ENCODE measurements at places on chromosomes 2 and 18. TPM values are rescaled to one million over a fixed set of nuclear protein-coding genes. Genes with fewer than 3 reads are reported as not detected.

- H3K4me1 ChIP-seq, result peaks cover 31% of the 10 kb centered on the region
- H3K27ac ChIP-seq, result peak overlapping the region; percentile 88
- no peaks in the 10 kb centered on the region for H3K27me3 ChIP-seq
- H3K4me3 ChIP-seq, result no peak overlapping the region
- peak; percentile 52 for DNase-seq
Measured at GRCh38 chr2:64273524-64274398, 129.5 kb upstream of the PELI1 start.

GRCh38 chr18:46711444-46711863, 45.4 kb downstream of the ST8SIA5 start:
- no peaks in the 10 kb centered on the region for H3K4me1 ChIP-seq
- H3K4me3 ChIP-seq, result no peak overlapping the region
- H3K27ac ChIP-seq, result no peak overlapping the region
- H3K27me3 ChIP-seq, result no peaks in the 10 kb centered on the region

DNA sequence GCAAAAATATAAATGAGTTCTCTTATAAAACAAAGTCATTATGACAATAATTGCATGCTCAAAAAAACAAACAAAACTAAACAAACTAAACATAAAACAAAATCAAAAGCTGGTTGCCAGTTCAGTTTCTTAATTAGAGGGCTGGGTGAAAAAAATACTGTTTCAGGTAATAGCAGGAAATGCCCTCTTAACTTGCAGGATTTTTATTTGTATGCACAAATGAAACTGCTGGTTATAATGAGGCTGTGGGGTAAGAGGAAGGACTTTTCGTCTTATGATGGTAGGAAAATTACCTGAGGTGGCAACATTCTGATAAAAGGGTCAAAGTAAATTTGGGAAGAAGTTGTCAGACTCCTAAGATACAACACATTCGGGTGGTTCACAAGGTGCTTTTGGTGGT, 21.5 kb upstream of the CDKL4 start:
- no peak for DNase-seq
- H3K27me3 ChIP-seq, result no peaks in the 10 kb centered on the region
- H3K4me1 ChIP-seq, result no peaks in the 10 kb centered on the region
- peaks cover 9% of the 10 kb centered on the region for H3K36me3 ChIP-seq
- no peak overlapping the region for H3K4me3 ChIP-seq

DNA sequence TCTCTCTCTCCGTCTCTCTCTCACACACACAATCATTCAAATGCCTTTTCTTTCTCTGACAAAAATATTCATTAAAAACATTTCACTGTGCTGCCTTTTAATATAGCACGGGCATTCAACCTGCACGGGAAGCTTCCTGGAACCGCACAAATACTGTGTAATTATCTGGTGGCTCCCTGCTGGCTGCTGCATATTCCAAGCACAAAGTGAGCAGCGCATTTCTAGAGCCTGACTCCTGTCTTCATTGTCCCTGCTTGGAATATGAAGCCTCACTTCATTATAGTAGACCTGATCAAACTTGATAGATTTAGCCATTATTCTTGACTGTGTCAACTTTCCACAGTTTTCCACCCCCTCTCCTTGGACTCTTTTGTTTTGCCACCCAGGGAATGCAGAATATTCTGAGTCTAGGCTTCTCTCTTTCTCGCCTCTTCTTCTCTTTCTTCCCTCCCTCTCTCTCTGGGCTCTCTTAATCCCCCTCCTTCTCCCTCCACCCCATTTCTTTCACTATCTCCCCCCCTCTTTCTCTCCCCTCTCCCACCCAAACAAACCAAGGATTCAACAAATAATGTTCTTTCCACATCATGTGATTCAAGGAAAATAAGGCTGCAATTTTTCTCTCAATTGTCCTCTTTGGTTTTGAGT, 672.1 kb upstream of the FANCL start:
- H3K27ac ChIP-seq, result no peak overlapping the region
- no peaks in the 10 kb centered on the region for H3K36me3 ChIP-seq
- H3K4me3 ChIP-seq, result no peak overlapping the region
- no peaks in the 10 kb centered on the region for H3K4me1 ChIP-seq
- no peaks in the 10 kb centered on the region for H3K27me3 ChIP-seq

DNA sequence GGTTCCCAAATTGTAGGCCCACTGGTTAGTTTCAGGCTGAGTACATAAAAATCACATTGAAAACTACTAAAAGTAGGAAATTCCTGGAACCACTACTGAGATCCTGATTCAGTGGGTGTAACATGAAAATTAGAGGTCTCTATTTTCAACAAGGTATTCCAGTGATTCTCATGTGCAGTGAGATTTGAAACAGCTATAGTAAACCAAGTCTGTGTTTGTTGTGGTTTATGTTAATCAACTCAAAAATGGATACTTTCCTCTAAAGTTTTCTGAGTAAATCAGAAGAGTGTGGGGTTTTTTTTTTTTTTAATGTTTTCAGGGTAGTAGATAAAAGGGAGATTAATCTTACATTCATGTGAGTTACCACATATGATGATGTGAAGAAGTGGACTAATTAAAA, 42.4 kb upstream of the LIMS1 start:
- no peaks in the 10 kb centered on the region for H3K27me3 ChIP-seq
- DNase-seq, result no peak
- H3K4me1 ChIP-seq, result no peaks in the 10 kb centered on the region
- peaks cover 88% of the 10 kb centered on the region for H3K36me3 ChIP-seq
- H3K27ac ChIP-seq, result no peak overlapping the region

DNA sequence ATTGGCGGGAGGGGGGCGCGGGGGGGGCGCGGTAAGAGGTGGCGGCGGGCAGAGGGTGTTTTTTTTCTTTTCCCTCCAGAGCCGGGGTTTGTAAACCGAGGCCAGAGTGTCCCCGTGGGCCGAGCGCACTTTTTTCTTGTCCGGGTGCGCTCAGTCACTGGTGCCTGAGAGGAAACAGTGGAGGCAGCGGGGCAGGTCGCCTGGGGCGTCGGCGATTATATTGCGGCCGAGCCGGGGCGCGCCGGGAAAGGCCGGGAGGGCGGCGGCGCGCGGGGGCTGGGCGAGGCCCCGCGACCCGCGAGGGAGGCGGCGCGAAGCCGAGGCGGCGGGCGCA, 275 bp downstream of the HOXD8 start:
- no peak overlapping the region for H3K27ac ChIP-seq
- H3K27me3 ChIP-seq, result peaks cover 62% of the 10 kb centered on the region
- peaks cover 33% of the 10 kb centered on the region for H3K4me1 ChIP-seq
- no peak overlapping the region for H3K4me3 ChIP-seq
- no peaks in the 10 kb centered on the region for H3K36me3 ChIP-seq
- no peak for DNase-seq

- peaks cover 29% of the 10 kb centered on the region for H3K4me1 ChIP-seq
- H3K27ac ChIP-seq, result no peak overlapping the region
- H3K27me3 ChIP-seq, result no peaks in the 10 kb centered on the region
- no peak for DNase-seq
- H3K36me3 ChIP-seq, result peaks cover 2% of the 10 kb centered on the region
Measured at GRCh38 chr2:241620419-241620769, 16.6 kb downstream of the THAP4 start.

DNA sequence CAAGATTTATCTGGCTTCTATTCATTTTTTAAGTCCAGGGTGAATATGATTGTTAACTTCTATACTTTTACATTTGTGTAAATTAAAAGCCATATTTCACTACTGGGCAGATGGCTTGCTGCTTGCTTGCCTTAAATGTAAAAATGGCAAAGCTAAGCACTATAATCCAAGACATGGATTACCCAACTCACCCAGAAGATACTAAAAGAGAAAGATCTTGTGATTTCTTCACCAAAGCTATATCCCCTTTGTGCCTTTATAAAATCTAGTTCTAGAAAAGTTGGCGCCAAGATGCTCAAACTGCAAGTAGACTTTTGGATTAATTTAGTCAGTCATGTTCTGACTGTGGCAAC, 48.7 kb upstream of the PKDCC start:
- H3K36me3 ChIP-seq, result no peaks in the 10 kb centered on the region
- no peak for DNase-seq
- H3K27ac ChIP-seq, result peak overlapping the region; percentile 38
- H3K27me3 ChIP-seq, result no peaks in the 10 kb centered on the region

DNA sequence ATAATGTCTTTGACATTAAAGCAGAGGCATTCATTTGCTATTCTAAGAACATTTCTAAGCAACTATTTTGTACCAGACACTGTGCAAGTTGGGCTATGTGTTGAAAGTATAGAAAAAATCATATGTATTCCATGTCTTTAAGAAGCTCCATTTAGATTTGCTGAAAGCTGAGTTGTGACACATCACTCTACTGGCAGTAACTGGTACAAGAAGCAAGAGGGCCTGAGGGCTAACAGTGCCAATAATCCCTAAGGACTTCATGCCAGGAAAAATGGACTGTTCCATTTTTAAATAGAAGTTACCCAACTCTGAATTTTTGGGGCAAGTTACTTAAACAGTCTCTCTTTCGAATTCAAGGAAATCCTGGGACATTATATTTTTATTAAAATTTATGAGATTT, 178.7 kb downstream of the SRBD1 start:
- H3K27me3 ChIP-seq, result no peaks in the 10 kb centered on the region
- H3K36me3 ChIP-seq, result no peaks in the 10 kb centered on the region
- DNase-seq, result no peak
- no peak overlapping the region for H3K4me3 ChIP-seq
- no peak overlapping the region for H3K27ac ChIP-seq

DNA sequence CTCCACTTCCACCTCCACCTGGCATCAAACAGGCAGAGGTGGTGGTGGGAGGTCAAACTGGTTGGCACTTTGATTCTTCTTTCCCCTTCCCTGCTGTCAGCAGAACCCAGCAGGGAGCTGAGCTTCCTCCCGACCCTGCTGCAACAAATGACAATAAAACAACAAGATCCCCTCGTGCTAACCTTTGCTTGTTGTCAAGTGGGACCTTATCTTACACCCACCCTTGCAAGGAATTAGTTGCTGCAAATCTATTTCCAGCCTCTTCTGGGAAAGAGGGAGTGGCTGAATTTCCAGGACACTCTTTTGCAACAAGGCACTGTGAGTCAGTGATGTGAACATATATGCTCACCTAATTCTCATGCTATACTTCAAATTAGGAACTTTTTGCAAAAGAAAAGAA, 655.1 kb downstream of the DSC3 start:
- no peak overlapping the region for H3K4me3 ChIP-seq
- no peak overlapping the region for H3K27ac ChIP-seq
- no peaks in the 10 kb centered on the region for H3K27me3 ChIP-seq
- no peaks in the 10 kb centered on the region for H3K36me3 ChIP-seq
- no peak for DNase-seq

GRCh38 chr2:160583146-160583535, 89.5 kb upstream of the RBMS1 start:
- peaks cover 19% of the 10 kb centered on the region for H3K4me1 ChIP-seq
- no peaks in the 10 kb centered on the region for H3K36me3 ChIP-seq
- DNase-seq, result no peak
- H3K27me3 ChIP-seq, result no peaks in the 10 kb centered on the region

- DNase-seq, result no peak
- H3K4me1 ChIP-seq, result no peaks in the 10 kb centered on the region
- no peaks in the 10 kb centered on the region for H3K27me3 ChIP-seq
- H3K36me3 ChIP-seq, result no peaks in the 10 kb centered on the region
- no peak overlapping the region for H3K27ac ChIP-seq
Measured at GRCh38 chr18:22447792-22448191, 30.1 kb upstream of the CTAGE1 start.

DNA sequence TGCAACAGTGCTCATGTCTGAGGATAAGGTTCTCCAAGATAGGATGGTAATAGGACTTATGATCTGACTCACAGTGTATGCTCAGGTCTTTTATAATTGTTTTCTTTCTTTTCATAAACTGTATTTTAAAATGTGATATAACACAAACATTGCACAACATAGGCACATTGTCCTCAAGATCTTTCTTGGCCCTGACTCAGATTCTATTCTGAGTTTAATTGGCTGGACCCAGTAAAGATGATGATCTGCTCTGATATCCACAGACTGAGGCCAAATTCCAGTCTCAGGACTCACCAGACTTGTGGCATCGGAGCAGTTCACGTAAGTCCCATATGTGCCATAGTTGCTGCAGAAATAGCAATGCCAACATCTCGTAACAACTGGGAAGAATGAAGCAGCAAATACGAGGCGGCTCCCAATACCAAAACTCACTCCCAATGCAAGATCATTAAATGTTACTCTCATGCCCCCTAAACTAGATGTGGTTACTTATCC, 448.9 kb upstream of the SLC14A2 start:
- no peak overlapping the region for H3K4me3 ChIP-seq
- H3K4me1 ChIP-seq, result no peaks in the 10 kb centered on the region
- no peak for DNase-seq

GRCh38 chr18:68498185-68498584, 216.7 kb downstream of the TMX3 start:
- H3K4me3 ChIP-seq, result no peak overlapping the region
- no peaks in the 10 kb centered on the region for H3K36me3 ChIP-seq
- no peaks in the 10 kb centered on the region for H3K4me1 ChIP-seq
- H3K27ac ChIP-seq, result no peak overlapping the region

DNA sequence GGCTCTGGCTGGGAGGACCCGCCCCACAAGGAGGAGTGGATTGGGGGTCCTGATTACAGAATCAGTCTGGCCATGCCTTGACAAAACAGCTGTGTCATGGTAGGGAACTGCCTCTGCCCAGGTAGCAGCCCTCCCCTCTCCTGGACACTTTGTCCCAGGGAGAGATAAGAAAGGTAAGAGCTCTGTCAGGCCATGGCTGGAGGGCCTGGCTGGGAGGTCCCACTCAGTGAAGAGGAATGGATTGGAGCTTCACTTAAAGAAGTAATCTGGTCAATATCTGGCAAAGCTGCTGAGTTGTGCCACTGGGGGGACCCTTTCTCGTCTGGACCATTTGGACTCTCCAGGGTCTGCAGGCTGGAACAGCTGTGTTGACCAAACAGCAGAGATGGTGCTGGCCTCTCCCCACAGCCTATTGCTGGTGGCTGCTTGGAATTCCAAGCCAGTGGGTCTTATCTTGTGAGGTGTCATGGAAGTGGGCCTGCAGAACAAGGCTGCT, 75.4 kb downstream of the EPC2 start:
- no peak overlapping the region for H3K27ac ChIP-seq
- no peaks in the 10 kb centered on the region for H3K36me3 ChIP-seq
- H3K4me1 ChIP-seq, result peaks cover 4% of the 10 kb centered on the region
- H3K4me3 ChIP-seq, result no peak overlapping the region
- no peaks in the 10 kb centered on the region for H3K27me3 ChIP-seq
- no peak for DNase-seq

GRCh38 chr2:126781206-126781605, 117.5 kb upstream of the TEX51 start:
- no peak overlapping the region for H3K4me3 ChIP-seq
- no peak overlapping the region for H3K27ac ChIP-seq
- DNase-seq, result no peak
- H3K4me1 ChIP-seq, result peaks cover 4% of the 10 kb centered on the region
- no peaks in the 10 kb centered on the region for H3K27me3 ChIP-seq

DNA sequence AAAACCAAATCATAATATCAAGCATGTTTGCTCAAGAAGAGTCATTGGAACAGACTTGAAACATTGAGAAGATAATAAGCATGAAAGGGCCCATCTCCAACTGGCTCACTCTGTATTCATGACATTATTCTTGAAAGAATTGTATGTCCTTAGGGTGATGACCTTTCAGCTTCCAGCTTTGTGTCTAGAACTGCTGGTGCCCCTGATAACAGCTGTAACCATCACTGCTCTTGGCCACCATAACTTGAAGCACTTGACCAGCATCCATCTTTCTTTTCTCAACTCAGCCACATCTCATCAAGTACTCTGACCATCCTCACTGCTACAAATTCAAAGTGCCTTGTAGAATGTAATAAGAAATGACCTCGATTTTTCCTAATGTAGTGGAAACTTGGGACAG, 289.9 kb downstream of the SLC8A1 start:
- H3K4me1 ChIP-seq, result peaks cover 4% of the 10 kb centered on the region
- H3K36me3 ChIP-seq, result no peaks in the 10 kb centered on the region
- no peaks in the 10 kb centered on the region for H3K27me3 ChIP-seq
- DNase-seq, result no peak

Gene EML6
- 1.7 TPM for total RNA-seq

Gene CTIF
- 58.5 TPM for total RNA-seq

Gene TIMM21
- 30.2 TPM for total RNA-seq

Gene ANKAR
- 9.0 TPM for total RNA-seq

Gene KLF11
- total RNA-seq, result 38.7 TPM

Measured in upper lobe of left lung (tissue), 6 donors.